ENCODE measurements at places on chromosomes 2 and 18.
A peak's percentile ranks its signal among the peaks of the same experiment; 100 is the strongest.

DNA sequence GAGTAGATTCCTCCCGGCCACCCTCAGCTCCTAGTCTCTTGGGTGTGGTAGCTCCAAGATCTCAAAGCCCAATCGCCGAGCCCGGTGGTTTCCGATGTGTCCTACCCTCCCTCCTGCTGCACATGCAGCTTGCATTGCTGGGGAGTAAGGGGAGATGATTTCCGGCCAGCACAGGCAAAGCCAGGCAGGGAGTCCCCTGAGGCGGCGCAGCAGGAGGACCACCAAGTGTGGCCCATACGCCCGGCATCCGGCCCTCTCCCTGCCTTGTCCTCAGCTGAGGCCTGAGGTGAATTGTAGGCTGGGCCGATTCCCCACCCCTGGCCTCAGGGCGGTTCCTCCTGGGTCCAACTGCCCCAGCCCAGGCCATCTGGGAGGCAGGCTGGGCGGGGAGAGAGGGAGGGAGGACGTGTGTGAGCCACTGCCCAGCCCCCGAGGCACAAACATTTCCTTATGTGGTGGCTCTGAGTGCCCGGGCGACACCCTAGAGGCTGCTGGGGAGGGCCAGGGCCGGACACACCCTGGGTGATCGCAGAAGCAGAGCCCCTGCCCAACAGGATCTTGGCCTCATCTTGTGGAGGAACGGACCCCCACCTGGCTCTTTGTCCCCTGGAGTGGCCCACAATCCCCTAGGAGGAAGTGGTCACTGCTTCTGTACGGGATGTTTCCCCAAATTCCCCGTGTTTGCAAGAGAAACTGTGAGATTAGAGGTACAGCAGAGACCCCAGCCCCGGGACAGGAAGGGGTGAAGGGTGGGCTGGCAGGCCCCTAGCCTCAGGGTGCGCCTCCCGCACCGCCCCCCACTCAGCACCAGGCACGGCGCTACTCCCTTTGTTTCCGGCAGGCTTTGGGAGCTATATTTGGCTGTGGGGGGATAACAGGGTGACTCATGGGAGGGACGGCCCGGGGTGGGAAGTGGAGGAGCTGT is 41.9 kb upstream of the PTMA start:
- no peak for DNase-seq

DNA sequence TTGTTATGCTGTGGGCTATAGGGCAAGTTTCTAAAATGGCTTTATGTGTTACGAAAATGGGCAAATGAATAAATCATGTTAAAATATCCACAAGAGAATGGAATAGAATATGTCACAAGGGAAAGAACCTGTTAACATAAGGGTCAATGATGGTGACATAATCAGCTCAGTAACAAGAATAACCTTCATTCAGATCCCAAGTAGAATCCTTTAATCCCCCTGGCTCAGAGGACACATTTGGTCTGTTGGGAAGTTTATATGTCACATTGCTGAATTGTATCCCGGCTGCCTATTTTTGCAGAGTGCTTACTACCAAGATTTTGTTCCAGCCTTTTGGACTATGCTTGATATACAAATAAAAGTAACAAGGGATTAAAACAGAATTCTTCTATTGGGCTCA is 13.1 kb upstream of the LGALSL start:
- no peak for DNase-seq

GRCh38 chr2:197348721-197349360 is 38.3 kb upstream of the ANKRD44 start:
- no peak for DNase-seq

- DNase-seq: peak; percentile 44
Measured at GRCh38 chr2:65231892-65232477, 4.4 kb downstream of the ACTR2 start.

DNA sequence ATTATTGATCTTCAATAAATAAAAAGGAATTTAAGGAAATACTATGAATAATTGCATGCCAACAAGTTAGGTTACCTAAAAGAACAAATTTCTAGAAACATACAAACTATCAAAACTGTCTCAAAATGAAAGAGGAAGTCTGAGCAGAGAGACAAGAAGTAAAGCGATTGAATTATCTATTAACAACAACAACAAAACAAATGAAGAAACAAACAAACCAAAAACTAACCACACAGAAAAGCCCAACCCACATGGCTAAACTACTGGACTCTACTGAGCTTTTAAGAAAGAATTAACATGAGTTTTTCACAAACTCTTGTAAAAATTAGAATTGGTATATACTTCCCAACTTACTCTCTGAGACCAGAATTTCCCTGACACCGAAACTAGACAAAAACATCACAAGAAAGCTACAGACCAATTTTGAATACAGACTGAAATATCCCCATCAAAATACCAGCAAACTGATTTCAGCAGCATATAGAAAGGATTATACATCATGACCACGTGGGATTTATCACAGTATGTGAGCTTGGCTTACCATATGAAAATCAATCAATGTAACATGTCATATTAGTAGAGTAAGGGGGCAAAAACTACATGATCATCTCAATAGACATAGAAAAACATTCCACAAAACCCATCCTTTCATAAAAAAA is 16.6 kb upstream of the GALNT1 start:
- DNase-seq: no peak

- peak; percentile 64 for DNase-seq
Measured at GRCh38 chr2:12412898-12413305, 303.8 kb upstream of the TRIB2 start.

DNA sequence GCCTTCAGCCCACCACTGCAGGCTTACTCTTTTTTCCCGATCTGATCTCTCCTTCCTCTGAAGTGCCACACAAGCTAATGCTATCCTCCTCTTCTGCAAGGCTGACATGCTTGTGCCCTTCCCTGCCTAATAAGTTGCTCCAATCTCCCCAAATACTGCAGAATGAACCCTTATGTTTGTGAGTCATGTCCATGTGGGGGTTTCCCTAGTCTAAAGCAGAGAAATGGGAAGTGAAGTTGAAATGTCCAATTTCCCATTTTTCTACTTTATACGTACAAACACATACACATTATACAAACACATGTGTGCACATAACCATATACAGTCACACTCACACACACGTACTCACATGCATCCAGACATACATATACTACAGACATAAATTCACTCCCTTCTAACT is 288.1 kb upstream of the CELF4 start:
- no peak for DNase-seq

GRCh38 chr2:177897278-177897677 is 175.3 kb downstream of the PDE11A start:
- DNase-seq: no peak

GRCh38 chr18:70463085-70463484 is 174.2 kb downstream of the SOCS6 start:
- DNase-seq: no peak

DNA sequence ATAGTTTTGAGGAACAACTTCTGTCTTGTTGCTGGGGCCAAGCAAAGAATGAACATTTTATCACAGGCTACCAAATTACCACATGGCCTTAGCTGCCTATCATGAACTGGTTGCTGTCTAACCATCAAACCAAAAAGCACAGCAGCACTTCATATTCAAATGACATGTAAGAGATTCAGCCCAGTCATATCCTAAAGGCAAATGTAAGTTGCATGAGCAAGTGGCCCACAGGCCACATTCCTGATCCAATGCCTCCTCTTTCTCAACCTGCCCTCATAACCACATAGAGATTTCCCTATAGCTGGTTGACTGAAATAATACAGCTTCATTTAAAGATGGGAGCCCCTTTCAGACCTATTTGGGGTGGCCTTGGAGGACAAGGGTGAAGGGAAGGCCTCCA is 572.3 kb downstream of the IRS1 start:
- no peak for DNase-seq

DNA sequence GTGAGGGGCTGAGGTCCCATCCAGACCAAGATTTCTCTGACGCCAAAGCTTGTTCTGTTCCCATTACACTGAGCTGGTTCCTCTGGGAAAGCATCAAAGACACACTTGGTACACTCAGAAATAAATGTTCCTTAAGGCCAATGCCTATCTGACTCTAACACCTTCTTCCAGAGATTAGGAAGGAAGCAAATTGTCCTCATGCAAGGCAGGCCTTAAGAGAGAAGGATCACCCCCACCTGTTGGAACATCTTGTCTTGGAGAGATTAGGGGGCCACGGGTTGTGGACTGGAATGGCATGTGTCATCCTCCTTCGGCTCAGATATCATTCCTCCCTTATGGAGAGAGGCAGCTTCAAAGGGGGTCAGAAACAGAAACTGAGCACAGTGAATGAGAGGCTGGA is 100.2 kb downstream of the ANKRD44 start:
- DNase-seq: no peak

- no peak for DNase-seq
Measured at GRCh38 chr2:108412995-108413710, 35.4 kb downstream of the SULT1C4 start.

GRCh38 chr2:128154225-128154624 is 63.2 kb downstream of the UGGT1 start:
- no peak for DNase-seq

All from activated CD4-positive, alpha-beta memory T cell treated with anti-CD3 and anti-CD28 coated beads for 36 hours (primary cell).